Stimulated activated CD4-positive, alpha-beta T cell treated with anti-CD3 and anti-CD28 coated beads, Interleukin-1b, Interleukin-23, amount 100 ng/mL, for 4 hours (primary cell): ENCODE measurements at places on chromosomes 3 and 15.
A peak's percentile ranks its signal among the peaks of the same experiment; 100 is the strongest.

- no peak for DNase-seq
Observed at GRCh38 chr15:58951388-58952007, 18.0 kb upstream of the SLTM start.

- DNase-seq = no peak
Observed at GRCh38 chr15:45439521-45440260, 61.3 kb upstream of the GATM start.

DNA sequence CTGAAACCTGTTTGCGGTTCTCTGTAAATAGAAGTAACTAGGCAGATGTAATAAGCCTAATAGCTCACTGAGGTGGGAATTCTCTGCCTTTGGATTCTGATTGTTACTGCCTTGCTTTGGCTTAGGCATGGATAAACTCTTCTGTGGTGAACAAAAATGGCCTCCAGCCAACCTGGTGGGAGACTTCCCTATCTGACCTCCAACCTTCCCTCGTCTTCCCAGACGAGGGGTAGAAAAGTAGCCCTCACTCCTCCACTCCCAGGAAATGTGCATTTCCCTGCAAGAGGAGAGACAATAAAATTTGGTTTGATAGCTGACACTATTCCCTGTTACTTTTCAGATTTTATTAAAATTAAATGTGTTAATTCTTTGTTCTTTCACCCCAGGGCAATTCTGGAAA is 606 bp upstream of the CD96 start:
- DNase-seq = no peak

GRCh38 chr3:16723978-16724377 is 118.8 kb upstream of the DAZL start:
- DNase-seq = no peak

- no peak for DNase-seq
Observed at GRCh38 chr15:74208496-74208895, 5.9 kb upstream of the STRA6 start.

GRCh38 chr3:36652104-36652503 is 112.2 kb downstream of the DCLK3 start:
- no peak for DNase-seq

GRCh38 chr3:106714400-106714799 is 662.8 kb upstream of the CCDC54 start:
- no peak for DNase-seq

GRCh38 chr3:4520033-4520816 is 27.1 kb downstream of the ITPR1 start:
- DNase-seq = no peak

- DNase-seq = no peak
Observed at GRCh38 chr3:87461036-87461435, 184.7 kb upstream of the POU1F1 start.

- no peak for DNase-seq
Observed at GRCh38 chr3:89364314-89364713, 256.9 kb downstream of the EPHA3 start.

- DNase-seq = no peak
Observed at GRCh38 chr15:92140796-92141195, 252.9 kb upstream of the ST8SIA2 start.

DNA sequence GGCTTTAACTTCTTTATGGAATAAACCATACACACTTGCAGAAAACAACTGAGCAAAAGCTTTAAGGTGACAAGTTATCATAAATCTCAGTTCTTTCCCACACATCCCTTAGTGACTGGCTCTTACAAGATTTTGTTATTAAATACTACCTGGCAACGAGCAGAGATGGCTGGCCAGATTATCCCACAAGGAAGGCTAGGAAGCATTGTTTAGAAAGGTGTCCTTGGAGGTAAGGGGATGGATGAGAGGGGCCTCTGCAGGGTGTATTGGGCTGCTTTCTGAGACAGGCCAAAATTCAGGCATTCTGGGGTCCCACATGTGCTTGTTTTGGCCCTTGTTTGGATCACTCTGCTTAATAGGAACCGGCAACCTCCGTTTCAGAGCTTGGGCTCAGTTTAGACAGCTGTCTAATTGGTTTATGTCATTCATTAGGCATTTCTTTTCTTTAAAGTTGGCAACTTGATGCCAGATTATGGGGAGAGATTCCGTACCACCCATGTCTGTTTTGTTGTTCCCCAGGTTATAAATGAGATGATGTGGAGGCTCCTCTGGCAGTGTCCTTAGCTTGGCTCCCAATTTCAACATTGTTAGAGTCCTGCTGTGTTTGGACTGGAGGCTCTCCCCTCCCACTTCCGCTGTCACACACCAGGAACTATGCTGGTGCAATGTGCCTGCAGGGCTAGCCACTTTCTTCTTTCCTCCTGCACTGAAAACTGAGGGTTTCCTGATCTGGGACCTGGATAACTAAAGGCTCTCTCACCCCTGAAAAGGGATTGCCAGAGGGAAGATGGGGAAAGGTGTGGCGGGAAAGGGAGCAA is 121.1 kb downstream of the TPRG1 start:
- no peak for DNase-seq

- DNase-seq = no peak
Observed at GRCh38 chr3:129514110-129514509, 14.3 kb upstream of the RHO start.

GRCh38 chr15:91921188-91921842 is 67.8 kb downstream of the SLCO3A1 start:
- DNase-seq = no peak

DNA sequence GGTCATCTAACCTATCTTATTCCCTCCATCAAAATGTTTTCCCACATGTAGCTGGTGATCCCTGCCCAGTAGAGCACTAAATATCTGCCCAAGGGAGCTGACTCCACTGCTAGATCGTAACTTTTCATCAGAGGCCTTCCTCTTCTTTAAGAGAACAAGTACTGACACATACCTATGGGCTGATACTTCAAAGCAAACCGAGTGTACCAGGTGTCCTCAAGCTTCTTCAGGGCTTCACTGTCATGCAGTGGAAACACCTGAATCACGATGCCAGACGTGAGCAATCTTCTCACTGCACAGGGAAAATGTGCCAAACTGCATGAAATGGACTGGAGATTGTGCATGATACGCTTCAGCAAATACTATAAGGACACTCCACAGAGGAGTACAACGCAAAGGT is 41.6 kb downstream of the ANO10 start:
- DNase-seq = no peak

GRCh38 chr3:49855662-49856061 is 702 bp downstream of the TRAIP start:
- no peak for DNase-seq

- DNase-seq = no peak
Observed at GRCh38 chr3:76638006-76638405, 401.9 kb upstream of the ROBO2 start.

GRCh38 chr3:56860939-56861338 is 59.2 kb upstream of the ARHGEF3 start:
- DNase-seq = no peak

DNA sequence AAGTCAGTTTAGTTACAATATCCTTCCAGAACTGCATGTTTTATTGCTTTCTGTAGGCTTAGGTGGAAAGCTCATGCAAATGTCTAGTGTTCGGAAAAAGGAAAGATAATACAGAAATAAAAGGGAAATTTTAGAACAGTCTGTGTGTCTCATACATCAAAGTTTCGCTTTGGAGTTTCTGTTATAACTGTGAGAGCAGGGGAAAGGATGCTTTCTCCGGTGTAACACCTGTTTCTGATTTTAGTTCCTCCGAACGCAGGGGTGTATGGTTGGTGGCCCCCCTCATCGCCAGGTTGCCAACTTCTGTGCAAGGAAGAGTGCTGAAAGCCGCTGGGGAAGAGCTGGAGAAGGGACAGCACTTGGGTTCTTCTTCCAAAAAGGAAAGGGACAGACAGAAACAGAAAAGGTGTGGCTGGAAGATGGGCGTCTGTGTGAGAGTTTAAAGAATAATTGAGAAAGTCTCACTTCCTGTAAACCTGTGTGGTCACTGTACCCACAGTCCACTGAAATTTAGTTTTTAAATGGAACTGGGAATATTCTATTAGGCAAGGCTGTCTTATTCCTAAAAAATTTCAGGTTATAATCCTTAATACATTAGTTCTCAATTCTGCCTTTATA is 6.7 kb downstream of the P2RY12 start:
- DNase-seq = no peak

DNA sequence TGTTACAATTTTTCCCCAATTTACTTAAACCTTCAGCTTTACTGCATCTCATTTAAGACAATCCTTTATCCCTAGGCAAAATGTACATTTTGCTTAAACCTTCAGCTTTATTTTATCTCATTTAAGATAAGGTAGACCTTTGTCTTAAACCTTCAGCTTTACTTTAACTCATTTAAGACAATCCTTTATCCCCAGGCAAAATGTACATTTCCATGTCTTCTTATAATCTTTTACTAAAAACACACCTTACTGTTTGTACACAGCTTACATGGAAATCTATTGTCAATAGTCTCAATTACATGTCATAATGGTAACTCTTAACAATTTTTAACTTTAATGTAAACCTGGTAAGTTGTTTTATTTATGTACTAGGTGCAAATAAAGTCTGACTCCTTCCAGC is 58.7 kb upstream of the MKRN3 start:
- no peak for DNase-seq

DNA sequence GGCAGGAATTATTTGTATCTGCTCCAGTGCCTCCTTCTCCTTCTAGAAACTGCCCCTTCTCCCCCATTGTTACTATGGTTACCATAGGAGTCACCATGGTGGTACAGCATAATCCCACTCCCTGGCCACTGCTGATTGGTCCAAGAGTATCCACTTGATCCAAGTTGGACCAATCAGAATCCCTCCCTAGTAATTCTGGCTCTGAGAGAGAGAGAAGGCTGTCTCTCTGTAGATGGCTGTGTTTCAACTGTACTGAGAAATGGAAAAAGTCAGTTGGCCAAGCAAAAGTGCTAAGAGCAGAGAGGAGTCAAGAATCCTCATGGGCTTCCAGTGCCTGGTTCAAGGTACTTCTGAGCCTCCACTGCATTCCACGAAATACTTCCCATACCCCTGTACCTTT is 120.6 kb upstream of the SPATA12 start:
- DNase-seq = no peak

- no peak for DNase-seq
Observed at GRCh38 chr15:49645941-49646340, 25.1 kb downstream of the DTWD1 start.

DNA sequence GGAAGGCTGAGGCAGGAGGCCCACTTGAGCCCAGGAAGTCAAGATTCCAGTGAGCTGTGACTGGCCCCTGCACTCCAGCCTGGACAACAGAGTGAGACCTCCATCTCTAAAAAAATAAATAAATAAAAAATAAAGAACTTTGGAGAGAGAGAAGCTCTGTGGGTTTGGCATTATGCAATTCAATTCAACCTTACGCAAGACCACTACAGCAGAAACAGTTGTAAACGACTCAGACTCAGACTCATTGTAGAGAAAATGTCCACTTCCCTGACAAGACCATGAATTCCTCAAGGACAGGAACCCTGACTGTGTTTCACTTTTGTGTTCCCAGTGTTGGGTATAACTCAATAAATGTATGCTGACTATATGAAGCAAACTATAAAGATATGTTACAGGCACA is 90.3 kb upstream of the C3orf80 start:
- DNase-seq = no peak

- DNase-seq = no peak
Observed at GRCh38 chr15:57089815-57090495, 171.5 kb downstream of the TCF12 start.

DNA sequence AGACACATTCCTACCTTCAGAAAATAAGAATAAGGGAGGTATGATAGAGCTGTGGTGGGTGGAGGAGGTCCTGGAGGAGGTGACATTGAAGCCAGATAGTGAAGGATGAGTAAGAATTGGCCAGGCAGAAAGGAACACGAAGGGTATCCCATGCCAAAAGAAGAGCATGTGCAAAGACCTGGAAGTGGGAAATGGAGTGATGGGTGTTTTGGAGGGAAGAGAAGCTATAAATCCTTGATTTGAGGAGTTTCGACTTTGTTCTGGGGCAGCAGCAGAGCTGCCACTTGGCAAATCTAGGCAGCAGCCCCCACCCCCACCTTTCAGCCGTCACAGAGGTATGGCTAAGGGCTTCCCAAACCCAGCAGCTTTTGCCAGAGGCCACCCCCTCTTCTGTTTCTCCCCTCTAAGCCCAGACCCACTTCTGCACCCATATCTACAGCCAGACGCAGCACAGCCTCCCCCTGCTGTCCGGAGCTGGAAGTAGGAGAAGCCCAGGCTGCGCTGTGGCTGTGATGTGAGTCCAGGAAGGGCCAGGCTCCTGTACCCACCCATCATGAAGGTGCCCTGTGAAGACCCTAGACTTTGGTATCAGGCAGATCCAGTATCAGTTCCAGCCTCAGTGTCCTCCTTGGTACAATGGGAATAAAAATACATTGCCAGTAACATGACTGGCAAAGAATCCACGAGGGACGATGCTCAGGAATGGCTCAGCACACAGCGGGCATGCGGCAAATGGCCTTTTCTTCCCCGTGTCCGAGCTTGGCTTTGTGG is 188.7 kb upstream of the LINGO1 start:
- DNase-seq = no peak

DNA sequence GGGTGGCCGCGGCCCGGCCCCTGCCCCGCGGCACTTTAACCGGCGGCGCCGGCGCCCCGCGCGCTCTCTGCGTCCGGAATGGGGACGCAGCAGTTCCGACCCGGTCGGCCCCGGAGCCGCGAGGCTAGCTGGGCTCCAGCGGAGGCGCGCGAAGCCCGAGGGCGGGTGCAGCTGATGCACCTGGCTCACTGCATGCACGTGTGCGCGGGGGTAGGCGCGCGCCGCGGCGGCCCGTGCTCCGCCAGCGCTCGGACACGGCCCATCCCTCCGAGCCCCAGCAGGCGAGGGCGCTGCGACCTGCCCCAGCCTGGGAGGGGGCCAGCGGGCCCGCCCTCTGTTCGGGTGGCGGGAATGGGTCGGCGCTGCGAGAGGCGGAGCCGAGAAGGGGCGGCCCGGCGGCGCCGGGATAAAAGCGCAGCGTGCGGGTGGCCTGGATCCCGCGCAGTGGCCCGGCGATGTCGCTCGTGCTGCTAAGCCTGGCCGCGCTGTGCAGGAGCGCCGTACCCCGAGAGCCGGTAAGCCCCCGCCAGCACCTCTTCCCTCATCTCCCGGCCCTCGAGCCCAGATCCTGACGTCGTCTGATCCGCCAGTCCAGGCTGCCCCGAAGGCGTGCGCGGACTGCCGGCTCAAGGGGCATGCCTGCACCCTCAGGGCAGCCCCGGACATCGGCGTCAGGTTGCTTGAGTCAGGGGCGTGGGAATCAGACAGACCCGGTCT is at the start of the genes CHDH and IL17RB:
Gene CHDH (minus strand): TSS at position 286 of the 717 bp plus-strand sequence. CDS start 22,411 bp downstream, outside the sequence.
Gene IL17RB (plus strand): TSS at position 435 of the 717 bp plus-strand sequence. CDS start 21 bp downstream, at position 456.
- DNase-seq = peak; percentile 8

- DNase-seq = no peak
Observed at GRCh38 chr3:11565072-11565471, 78.6 kb downstream of the VGLL4 start.

GRCh38 chr3:126432361-126433104 is 37.8 kb downstream of the CFAP100 start:
- DNase-seq = no peak
